ENCODE measurements at places on chromosomes 6 and 20.

- no peak for DNase-seq
Observed at GRCh38 chr6:49513153-49513989, 13.6 kb downstream of the GLYATL3 start.

DNA sequence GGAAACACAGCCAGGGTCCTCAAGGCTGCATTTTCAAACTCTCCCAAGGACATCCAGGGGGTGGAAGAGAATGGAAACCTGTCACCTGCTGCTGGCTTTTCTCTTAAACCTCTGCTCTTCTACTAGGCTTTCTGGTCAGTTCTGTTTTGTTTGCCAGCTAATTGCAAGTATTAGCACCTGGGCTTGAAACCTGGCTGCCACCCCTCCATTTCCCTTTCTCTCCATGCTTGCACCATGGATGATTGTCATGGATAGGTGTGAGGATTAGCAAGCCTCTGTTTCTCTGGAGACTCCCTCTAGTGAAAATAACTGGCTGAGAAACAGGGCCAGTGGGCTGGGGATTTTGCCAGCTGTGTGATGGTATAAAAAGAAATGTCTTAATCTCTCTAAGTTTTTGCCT is 33.0 kb upstream of the GPR6 start:
- DNase-seq = no peak

DNA sequence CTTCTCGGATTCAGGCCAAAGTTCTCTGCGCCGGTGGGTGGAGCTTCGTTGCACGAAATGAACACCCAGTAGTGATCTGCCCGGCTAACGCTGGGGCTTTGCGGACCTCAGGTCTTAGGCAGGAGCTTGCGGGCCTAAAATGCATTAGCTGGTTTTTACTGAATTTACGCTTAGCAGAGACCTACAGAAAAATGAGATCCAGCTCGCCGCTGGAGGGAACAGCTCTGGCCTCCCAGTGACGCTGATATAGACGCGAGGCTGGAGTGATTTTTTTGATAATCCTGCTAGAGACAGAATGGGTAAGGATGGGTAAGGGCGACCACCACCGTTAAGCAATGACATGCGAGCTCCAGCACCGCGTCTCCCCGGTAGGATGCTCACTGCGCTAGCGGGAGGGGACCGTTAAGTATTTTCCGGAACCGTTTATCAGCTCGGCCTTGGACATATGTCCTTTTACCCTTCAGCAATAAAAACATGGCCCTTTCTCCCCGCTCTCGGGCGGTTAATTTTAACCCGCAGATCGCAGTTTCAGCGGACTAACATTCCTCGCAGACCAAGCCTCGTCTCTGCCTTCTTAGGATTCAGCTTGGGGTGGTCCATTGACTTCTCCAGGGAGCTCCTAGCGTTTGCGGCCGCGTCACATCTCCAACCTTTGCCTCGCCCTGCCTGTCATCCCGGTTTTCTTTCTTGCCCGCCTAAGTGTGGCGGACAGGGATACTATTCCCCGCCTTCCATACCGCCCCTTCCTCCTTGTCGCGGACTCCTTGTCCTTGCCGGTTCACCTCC is 109.3 kb downstream of the GPX5 start:
- DNase-seq = no peak

- no peak for DNase-seq
Observed at GRCh38 chr6:168711049-168711640, 270.2 kb downstream of the SMOC2 start.

DNA sequence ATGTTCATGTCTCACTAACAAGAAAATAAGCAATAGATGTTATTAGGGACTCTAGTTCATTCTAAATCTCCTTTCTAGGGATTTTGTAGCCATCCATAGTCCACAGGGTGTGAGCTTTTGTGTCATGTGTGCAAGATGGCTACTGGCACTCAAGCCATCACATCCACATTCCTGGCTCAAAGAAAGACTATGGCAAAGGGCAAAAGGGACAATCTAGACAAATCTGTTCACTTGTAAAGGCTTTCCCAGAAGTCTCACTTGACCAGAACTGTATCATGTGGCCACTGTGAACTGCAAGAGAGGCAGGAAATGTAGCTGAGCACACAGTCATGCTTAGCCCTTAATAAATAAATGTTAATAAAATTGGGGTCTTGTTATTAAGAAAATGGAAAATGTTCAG is 212.6 kb upstream of the EXOC2 start:
- DNase-seq = no peak

- no peak for DNase-seq
Observed at GRCh38 chr6:162178266-162178665, 549.3 kb downstream of the PRKN start.

DNA sequence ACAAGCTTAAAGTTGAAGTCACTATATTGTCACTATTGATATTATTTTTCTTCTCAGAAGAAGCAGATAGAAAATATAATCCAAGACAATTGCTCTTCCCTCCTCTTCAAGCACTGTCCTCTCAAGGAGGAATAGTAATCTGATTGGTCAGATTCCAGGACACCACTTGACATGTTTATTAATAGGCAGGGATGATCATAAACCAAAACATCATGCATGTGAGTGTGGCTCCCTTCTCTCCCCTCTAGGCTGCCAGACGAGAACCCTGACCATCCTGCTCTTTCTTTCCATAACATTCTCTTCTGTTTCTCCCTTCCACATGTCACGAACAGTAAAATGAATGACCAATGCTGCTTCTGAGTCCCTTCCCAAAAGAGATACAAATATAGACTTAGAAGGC is 7.5 kb downstream of the ATG5 start:
- no peak for DNase-seq

- no peak for DNase-seq
Observed at GRCh38 chr6:159689001-159689400, 4.0 kb downstream of the SOD2 start.

DNA sequence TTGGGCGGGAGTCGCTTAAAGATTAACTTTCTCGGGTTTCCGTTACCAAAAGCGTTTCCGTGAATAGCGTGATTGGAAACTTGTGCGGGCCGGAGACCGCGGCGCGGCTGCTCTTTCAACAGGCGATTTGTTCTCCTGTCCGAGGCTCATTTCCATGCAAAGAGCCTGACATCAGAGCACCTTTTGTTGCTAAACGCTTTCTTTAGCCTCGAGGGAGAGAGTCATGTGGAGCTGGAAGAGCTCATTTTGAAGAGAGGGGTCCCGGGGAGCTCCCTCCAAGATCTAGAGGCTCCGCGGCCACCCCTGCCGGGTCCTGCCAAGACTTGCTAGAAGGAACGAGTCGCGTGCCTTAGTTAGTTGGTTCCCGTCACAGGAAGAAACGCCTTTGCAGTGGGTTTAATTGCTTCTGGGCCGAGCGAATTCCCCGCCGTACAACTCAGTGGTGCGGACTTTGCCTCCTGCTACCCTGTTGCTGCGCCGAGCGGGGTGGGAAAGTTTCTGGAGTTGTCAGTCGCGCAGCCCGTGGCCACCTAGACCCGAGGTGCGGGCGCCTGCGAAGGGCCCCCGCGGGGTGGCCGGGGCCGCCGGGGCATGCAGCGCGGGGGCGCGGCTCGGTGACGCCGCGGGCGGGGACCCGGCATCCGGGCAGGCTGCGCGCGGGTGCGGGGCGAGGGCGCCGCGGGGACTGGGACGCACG is at the start of gene SASH1:
Gene SASH1, plus strand, starts transcription at position 489 of the 697 bp plus-strand sequence. CDS start 230 bp downstream, outside the sequence.
- DNase-seq = no peak

All from omental fat pad (tissue), 4 donors.